Lung microvascular endothelial cell (primary cell): ENCODE measurements at places on chromosomes 4 and X.
A peak's percentile ranks its signal among the peaks of the same experiment; 100 is the strongest.

- DNase-seq, result peak; percentile 63
Observed at GRCh38 chrX:4547213-4547836, 833.9 kb upstream of the PRKX start.

GRCh38 chr4:112031712-112032328 lies 113.4 kb upstream of the FAM241A start:
- DNase-seq, result peak; percentile 64

DNA sequence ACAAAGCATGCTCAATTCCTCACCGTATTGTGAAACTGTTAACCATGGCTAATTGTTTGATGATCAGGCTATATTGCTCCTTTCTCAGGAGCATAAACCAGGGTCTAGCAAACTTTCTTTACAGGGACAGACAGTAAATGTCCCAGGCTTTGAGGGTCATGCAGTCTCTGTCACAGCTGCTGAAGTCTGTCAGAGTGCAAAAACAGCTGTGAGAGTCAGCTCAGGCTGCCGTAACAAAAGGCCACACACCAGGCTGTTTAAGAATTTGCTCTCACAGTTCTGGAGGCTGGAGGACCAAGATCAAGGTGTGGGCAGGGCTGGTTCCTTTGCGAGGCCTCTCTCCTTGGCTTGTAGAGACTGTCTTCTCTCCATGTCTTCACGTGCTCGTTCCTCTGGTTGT lies 75.6 kb downstream of the GPR143 start:
- no peak for DNase-seq

- DNase-seq, result no peak
Observed at GRCh38 chrX:48278958-48279357, 23.8 kb downstream of the SSX1 start.

DNA sequence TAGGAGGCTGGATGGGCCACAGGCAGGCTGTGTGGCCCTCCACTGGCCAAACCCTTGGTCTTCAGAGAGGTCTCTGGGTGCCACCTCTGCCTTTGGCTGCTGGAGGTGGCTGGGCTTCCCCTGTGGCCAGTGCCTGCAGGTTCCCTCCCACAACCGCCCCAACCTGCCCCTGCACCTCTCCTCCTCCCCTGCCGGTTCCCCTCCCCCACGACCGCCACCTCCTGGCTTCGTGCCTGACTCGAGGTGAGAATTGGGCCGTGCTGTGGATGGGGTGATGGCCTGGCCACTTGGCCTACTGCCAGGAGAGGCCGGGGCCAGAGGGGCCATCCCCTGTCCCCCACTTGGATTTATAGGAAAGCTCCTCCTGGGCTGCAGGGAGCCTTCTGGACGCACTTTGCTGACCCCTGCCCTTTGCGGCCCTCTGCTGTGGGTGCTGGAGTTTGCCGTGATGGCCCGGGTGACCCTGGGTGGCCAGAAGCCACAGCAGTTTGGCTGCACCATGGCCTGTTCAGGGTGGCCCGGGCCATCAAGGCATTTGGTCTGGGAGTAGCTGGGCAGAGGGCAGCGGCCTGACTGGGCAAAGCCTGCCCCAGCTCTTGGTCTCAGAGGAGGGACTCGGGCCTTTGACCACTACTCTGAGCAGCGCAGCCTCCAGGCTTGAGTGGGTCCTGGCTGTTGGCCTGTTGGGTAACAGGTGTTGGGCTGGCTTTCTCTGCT lies 3.8 kb downstream of the NAT8L start:
- DNase-seq, result no peak

DNA sequence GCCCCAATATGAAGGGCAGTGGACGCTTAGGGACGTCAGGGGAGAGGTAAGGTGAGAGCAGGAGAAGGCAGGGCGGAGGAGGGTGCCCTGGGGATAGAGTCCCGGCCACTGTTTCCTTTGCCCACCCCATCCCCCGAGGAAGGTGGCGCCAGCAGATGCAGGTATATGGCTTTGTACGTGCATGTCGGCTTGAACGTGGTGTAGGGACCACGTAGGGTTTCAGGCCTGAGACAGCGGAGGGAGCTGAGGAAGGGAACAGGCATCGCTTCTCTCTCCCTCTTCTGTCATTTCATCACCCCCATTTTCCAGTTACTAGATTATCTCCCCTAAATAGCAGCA lies 97.9 kb downstream of the PHKA2 start:
- no peak for DNase-seq

DNA sequence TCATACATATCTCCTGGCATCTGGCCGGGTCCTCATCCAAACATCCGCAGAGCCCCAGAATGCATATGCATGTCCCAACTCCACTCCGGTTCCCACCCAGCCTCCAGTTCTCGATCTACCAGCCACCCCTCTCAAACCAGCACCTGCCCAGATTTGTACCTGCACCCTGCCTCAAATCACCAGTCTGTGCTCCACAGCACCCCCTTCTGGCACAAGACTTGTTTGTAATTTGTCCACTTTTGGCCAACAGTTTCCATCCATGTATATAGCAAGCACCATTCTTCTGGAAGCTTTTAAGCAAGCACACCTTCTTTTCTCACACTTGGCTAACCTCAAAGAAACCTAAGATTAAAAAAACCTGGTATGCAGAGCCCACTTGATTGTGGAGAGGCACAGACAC lies 644.1 kb downstream of the MID1IP1 start:
- DNase-seq, result peak; percentile 26

- DNase-seq, result peak; percentile 49
Observed at GRCh38 chrX:54357414-54358377, at the start of gene WNK3. Gene WNK3 (minus strand): TSS chrX:54358046.

GRCh38 chr4:47519239-47519883 lies 34.3 kb downstream of the ATP10D start:
- no peak for DNase-seq

DNA sequence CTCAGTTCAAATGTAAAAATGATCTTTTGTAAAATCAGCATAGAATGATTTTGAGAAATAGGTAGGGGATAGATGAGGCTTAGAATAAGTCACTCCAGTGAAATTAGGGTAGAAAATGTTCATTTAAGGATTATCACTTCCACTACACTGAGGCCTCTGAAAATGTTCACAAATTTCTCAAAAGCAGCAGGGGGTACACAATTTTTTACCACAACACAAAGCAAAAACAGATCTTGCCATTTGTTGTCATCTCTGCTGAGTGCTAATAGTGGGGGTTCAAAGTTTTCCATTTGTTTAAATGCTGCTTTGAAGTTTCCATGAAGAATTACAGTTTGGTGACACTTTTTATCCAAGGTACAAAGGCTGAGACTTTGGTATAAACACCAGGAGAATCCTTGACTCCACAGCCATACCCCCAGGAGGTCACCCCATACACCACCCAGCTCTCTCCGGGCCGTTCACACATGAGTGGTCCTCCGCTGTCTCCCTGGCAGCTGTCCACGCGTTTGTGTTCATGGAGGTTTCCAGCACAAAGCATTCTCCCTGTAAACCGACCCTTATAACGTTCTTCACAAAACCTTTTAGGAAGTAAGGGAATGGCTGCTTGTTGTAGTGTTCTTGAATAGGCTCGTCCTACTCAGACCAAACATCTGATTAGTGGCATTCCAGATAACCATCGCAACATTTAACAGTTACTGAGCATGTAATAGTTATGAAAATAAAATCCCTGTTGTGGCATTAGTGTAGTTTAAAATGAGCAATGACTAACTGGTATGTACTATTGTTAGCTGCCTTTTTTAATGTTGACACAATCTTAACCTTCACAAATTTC lies 71.0 kb downstream of the PRSS12 start:
- peak; percentile 12 for DNase-seq

DNA sequence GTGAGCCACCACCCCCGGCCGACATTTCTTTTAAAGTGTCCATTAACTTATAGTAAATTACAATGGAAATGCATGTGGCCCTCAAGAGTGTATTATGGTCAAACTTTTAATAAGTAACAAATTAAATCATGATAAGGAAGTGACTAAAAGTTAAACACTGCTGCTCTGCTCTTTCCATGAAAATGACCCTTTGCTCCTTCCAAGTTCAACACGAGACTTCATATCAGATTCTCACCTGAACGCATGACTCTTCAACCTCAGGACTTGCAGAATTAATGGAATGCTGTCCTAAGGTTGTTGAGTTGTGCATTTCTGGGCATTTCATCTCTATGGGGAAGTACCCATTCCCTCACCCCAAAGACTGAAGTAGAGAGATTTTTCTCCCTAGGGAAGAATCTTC lies 27.1 kb downstream of the AWAT2 start:
- no peak for DNase-seq

- DNase-seq, result no peak
Observed at GRCh38 chr4:8392591-8393190, 47.8 kb downstream of the ACOX3 start.

GRCh38 chrX:7143076-7143475 lies 4.4 kb upstream of the STS start:
- no peak for DNase-seq

- no peak for DNase-seq
Observed at GRCh38 chr4:82652062-82652461, 90.3 kb upstream of the TMEM150C start.

- DNase-seq, result peak; percentile 27
Observed at GRCh38 chrX:71492231-71493065, 40.5 kb upstream of the OGT start.

DNA sequence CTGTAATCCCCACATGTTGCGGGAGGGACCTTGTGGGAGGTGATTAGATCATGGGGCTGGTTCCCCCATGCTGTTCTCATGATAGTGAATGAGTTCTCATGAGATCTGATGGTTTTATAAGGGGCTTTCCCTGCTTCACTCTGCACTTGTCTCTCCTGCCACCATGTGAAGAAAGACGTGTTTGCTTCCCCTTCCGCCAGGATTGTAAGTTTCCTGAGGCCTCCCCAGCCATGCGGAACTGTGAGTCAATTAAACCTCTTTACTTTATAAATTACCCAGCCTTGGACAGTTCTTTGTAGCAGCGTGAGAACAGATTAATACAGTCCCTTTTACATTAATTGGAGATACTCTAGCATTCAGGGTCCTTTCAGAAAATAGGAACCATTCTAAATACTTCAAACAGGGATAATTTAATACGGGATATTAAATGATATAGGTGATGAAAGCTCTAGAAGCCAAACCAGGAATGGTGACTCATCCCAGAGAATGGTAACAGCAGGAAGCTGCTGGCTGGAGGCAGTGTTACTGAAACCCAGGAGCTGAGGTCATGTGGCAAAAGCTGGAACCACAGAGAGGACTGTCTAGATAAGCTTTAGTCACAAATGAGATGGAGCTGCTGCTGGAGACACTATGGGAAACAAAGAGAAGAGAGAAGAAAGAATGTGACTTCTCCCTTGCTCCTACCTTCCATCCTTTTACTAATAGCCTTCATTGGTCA lies 57.3 kb downstream of the GSTCD start:
- peak; percentile 92 for DNase-seq

DNA sequence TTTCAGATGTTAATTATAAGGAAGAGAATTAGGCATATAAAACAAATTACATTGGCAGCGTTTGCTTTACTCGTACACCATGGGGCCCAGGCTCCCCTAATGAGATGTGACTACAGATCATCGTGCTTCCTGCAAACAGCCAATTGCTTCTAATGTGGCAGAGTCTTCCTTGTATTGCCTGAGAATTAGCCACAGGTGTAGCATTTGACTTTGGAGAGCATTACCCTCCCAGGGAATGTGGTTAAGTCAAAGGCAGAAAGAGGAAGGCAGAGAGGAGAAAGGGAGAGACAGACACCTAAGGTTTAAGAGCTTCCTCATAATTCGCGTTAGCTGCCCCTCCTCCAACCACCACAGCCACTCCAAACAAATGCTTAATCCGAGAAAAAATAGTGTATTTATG lies 97.0 kb downstream of the MID1IP1 start:
- no peak for DNase-seq

DNA sequence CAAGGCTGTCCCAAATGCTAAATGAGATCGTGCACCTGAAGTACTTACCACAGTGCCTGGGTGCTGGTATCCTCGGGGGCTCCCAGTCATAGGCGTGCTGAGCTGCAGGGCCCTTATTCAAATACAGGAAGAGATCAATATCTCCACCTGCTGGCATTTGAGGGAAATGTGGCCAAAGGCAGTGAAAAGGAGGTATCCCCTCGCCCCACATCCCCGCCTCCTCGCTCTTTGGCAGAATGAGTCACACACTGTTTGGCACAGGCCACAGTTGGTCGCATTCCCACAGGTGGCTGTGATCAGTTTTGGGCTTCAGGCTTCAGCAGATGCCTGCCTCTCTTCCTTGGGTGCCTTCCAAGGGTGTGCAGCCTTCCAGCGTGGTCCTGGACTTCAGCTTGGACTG lies 28.4 kb downstream of the ZNF185 start:
- peak; percentile 70 for DNase-seq

GRCh38 chr4:42673082-42673425 lies 16.1 kb upstream of the ATP8A1 start:
- DNase-seq, result no peak

DNA sequence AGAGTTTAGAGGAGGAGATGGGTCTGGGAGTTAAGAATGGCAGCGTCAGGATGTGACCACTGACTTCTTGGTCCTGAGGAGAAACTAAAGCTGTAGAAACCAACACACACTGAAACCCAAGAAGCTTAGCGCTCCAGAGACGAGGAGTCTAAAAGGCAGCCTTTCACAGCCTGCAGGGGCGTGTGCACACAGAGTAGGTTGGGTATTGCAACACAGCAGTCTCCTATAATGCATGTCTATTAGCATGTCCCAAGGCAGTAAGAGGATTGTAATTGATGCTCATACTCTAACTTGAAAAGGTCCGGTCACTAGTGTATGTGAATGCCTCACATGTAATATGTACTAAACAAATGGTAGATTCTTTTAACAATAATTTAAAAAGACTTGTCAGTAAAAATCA lies 57.4 kb downstream of the PTTG2 start:
- DNase-seq, result no peak

DNA sequence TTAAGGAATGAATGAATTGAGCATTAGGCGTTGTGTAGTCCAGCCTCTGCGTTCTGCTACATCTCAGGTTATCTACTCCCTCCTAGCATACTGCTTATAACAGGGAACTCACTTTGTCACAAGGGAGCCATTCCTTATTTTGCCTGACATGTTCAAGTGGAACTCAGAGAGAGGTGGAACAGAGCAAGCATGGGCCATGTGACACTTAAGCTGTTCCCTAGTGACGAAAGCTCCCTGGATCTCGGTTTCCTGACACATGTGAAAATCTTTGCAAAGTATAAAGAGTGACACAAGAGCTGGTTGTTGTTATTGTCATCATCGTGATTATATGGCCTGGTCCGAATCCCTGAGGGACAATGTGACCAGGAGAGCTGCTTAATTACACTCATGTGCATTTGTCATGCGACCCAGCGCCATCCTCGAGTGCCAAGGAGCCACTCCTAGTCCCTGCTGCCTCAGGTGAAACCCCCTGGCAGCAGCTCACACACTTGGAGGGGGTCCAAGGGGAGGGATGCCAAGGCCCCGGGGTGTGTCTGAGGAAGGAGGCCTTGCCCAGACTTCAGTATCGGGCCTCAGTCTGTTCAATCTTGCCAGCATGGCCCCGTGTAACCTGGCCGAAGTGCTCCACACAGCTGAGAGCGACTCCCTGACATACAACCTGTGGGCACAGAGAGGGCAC lies 98.5 kb upstream of the MAP3K15 start:
- DNase-seq, result no peak

- DNase-seq, result no peak
Observed at GRCh38 chrX:130631011-130631410, 229.2 kb downstream of the RBMX2 start.

- peak; percentile 52 for DNase-seq
Observed at GRCh38 chrX:74535408-74536151, 78.8 kb downstream of the RLIM start.
